Right hindlimb (tissue), 1 donor: ENCODE measurements at places on chromosomes 3 and 15.

DNA sequence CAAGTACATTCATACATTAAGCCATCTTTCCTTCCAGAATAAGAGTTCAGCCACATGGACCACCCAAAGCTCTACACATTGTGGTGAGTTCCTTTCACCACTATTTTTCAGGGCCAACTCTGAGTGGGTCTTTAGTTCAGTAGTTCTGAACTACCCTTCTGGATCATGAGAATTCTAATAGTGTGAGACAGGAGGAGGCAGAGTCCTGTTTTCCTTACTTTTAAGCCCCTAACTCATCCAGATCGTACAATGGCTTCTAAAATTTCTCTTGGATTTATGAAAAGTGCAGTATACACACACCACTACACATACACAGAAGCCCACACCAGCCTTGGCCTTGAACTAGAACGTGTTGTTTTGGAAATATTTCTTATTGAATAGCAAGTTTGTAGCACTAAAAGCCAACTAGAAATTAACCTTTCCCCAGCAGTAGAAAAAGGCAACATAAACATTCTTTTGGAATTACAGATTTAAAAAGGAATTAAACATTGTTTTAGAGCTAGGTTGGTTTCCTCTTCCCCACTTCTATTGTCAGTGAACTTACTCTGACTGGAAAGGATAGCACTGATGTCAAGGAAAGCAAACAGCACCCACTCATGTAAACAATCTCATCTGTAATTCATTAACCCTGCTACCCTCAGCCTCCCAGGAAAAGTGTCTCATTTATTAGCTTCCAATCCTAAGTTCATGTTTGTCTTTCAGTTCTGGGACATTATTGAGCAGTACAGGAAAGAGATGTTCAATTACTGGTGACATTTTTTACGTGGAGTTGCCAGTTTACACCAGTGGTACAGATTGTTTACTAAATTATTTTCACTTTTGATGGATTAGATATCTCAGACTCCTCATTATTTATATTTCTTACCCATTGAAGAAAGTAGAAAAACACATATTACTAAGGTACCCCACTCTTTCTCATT lies 95.7 kb upstream of the AGTR1 start:
- DNase-seq = no peak

DNA sequence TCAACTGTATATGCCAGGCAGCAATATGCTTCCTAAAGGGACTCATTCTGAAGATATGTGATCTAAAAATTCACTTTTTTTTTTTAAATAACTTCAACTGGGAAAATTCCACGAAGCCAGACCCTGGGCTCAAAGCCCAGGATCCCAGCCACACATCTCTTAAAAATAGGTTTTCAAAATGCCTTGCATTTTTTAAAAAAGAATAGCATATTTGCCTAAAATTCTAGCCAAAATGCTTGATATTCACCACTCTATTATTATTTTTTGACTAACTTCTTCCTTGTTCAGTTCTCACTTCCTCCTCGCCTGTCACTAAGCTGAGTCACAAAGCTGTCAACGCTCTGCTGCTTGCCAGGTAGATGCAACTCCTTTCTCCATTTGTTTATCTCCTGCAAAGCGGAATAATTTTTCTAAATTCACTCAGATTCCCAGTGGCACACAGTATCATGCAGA lies 28.0 kb upstream of the VGLL4 start:
- DNase-seq = peak; percentile 29

DNA sequence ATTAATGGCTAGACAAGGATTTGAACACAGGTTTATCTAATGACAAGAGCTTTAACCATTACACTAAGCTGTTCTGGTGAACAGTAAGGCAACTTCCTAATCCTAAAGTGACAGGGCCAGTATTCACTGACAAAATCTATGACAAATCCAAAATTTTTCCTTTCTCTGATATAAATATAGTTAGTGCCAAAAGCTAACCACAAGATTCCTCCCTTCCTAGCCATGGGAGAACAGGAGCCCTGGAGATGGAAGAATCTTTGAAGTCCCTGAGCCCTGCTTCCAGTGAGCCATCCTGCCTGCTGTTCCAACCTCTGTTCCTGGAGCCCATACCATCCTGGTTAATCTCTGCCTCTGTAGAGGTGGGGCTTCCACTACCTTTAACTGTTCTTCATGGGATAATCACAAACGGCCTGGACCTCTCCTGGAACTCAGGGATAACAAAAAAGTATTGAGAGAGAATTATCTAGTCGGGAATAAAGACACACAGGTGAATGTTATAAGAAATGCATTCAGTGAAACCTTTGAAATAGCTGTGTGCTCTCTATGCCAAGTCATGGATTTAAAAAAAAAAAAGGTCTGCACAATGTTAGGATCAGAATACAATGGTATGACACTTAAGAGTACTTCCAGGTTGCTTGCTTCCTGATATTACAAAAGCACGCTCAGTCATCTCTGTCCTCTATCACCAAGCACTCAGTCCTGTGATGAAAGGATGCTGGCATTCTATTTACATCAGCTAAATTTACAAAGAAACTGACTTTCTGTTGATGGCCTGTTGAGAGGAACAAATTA lies 235.8 kb downstream of the SUCLG2 start:
- DNase-seq = no peak

DNA sequence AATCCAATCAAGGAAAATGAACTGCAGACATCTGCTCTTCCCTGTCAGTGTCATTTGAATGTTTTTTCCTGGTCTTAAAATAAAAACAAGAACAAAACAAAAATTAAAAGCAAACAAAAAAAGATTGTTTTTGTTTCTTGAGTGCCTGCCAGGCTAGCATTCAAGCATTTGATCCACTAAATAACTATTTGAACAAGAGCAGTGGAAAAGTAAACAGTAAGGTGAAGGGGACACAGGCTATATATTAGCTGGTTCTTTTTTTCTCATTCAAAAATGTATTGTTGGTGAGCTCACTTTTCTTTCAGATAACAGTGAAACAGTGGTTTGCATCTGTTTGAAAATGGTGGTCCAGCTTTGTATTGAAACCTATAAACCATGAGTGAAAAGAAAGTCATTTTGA lies 586.9 kb upstream of the SGO1 start:
- DNase-seq = no peak

- DNase-seq = no peak
These were observed 1191.0 kb upstream of the ALCAM start for GRCh38 chr3:104175696-104176095.

DNA sequence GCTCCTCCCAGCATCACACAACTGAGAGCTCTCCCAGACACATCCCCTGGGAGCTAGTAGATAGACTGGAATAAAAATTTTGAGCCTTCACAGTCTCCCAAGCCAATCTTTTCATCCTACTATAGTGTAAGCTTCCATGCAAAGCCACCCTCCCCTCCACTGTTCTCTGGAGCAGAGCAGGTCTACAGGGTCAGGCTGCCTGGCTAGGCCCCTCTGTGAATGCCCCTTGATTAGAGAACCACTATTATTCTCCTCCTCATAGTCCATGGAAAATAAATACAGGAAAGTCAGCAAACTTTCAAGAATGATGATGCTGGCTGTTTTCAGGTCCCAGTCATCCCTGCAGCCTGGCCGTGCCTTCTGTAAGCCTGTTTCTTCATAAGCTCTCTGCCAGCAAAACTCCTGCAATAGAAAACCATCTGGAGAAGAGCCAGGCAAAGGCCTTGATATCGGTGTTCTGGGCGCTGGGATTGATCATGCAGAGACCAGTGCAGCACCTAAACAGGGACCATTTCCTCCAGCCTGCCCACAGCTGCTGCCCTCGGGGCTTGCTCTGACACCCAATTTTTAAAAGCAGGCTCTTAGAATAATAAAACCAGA lies 51.7 kb downstream of the CRYGS start:
- no peak for DNase-seq

- no peak for DNase-seq
These were observed 353.2 kb upstream of the ATP11B start for GRCh38 chr3:182440101-182440500.

- no peak for DNase-seq
These were observed 16.3 kb upstream of the NOX5 start for GRCh38 chr15:68997930-68998777.

- no peak for DNase-seq
These were observed 3.0 kb upstream of the GPR87 start for GRCh38 chr3:151319628-151320027.

DNA sequence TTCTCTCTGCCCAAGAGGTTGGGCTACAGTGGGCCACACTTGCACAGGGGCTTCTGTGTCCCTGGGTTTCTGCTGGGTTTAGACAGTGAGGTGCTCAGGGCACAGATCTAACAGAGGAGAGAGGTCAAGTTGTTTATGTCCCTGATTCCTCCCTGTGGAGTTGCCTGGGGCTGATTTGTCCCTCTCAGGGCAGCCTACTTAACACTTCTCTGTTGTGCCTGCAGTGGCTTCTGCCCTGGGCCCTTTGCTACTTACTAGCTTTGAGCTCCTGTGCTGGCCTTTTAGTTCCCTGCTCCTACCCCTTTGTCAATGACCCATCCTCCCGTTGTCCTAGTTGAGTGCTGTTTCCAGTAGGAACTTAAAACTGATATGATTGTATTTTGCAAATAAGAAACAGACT lies 114.0 kb upstream of the RGMA start:
- no peak for DNase-seq

DNA sequence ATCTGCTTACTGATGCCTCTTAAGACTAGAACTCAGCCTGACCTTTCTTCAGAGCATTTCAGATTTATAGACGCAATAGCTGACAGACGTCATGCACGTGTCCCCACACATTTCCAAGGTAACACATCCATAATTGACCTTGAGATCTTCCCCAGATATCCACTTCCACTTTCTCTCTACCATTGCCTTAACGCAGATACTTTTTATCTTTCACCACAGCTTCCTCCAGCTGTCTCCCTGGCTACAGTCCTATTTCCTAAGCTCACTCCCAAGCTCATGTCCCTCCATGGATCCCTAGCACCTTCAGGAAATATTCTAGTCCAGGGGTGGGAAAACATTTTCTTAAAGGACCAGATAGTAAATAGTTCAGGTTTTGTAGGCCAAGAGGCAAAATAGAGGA lies 173.0 kb upstream of the MITF start:
- no peak for DNase-seq

DNA sequence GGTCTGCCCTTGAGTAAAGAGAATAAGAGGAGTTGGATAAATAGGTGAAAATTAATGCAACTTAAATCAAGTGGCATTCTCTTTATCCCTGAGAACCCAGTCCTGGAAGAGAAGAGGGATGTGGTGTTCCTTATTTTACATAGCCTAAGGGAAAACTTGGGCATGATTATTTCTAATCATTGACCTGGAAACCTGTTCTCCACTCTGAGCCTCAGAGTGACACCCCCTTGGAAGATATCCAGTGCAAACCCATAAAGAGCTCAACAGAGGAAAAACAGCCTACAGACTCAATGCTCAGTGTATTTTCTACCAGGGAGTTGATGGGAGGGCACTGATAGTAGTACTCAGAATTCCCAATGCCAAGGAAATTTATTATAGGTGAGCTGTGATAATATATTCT lies 22.0 kb downstream of the SLC15A2 start:
- no peak for DNase-seq

DNA sequence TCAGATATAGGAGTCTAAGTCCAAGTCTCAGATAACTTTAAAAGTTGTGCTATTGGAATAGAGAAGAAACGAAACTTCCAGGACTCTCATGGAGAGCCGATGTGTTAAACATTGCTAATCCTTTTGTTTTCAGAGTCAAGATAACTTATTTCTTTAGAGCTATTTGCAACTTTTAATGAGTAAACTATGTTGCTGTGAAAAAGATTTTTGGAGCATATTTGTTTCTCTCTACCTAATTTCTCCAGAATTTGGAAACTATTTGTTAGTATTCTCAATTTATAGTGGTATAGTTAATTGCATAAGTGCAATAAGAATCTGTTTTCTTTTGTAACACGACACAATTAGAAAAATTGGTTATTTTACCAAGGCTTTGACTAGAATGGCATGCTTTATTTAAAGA lies 588.9 kb downstream of the NTRK3 start:
- no peak for DNase-seq
